Thoracic aorta (tissue), 2 donors: ENCODE measurements at places on chromosomes 7 and 10. TPM values are rescaled to one million over a fixed set of nuclear protein-coding genes. Genes with fewer than 3 reads are reported as not detected.

TUBAL3 gene
- total RNA-seq, result not detected

ZNF511 gene
- total RNA-seq, result 20.0 TPM

NXPH1 gene
- total RNA-seq, result not detected

ARMC3 gene
- not detected for total RNA-seq

ZWINT gene
- total RNA-seq, result 0.78 TPM

SORCS3 gene
- not detected for total RNA-seq

SYT15B gene
- 1.8 TPM for total RNA-seq

GRM8 gene
- total RNA-seq, result not detected

FAM221A gene
- 16.8 TPM for total RNA-seq

DNA sequence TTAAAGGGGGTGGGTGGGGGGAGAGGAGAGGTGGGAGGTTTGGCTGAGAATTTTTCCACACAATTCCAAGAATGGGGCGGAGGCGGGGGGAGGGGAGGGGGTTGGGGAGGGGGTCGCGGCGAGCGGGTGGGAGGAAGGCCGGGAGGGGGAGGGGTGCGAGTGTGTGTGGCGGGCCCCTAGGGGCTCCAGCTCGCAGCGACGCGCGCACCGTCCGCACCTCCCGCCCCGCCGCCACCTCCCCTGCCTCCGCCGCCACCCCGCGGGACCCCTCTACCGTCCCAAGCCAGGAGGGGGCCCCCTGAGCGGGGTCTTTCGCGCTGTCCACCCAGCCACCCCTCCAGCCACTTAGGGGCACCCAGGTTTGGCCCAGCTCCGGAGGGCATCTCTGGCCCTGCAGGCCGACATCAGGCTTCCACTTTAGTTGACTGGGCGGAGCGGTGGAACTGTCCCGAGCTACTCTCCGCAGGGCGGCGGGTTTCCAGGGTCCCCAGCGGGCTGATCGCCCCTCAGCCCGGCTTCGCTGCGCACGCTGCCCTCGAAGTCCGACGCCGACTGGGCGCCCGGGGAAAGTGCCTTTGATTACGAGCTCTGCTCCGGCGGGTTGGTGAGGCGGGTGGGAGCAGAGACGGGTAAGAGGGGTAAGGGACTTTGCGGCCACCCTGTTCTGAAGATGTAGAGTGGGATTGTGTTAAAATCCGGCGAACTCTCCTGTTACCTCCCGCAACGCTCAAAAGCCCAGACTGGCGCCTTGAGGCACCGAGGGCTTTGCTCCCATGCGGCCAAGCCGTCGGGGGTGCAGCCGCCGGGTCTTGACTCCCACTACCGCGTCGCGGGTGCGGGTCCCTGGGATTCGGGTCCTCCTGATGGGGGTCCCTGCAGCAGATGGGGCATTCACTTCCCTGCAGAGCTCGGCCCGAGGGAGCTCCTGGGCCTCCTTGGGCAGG is 1.8 kb upstream of the VAX1 start:
- no peaks in the 10 kb centered on the region for H3K36me3 ChIP-seq
- peaks cover 10% of the 10 kb centered on the region for H3K4me1 ChIP-seq

- DNase-seq, result no peak
- no peaks in the 10 kb centered on the region for H3K4me1 ChIP-seq
- H3K27ac ChIP-seq, result no peak overlapping the region
- H3K27me3 ChIP-seq, result no peaks in the 10 kb centered on the region
- no peak overlapping the region for H3K4me3 ChIP-seq
These were observed 137.4 kb upstream of the RNF32 start for GRCh38 chr7:156503196-156503595.

DNA sequence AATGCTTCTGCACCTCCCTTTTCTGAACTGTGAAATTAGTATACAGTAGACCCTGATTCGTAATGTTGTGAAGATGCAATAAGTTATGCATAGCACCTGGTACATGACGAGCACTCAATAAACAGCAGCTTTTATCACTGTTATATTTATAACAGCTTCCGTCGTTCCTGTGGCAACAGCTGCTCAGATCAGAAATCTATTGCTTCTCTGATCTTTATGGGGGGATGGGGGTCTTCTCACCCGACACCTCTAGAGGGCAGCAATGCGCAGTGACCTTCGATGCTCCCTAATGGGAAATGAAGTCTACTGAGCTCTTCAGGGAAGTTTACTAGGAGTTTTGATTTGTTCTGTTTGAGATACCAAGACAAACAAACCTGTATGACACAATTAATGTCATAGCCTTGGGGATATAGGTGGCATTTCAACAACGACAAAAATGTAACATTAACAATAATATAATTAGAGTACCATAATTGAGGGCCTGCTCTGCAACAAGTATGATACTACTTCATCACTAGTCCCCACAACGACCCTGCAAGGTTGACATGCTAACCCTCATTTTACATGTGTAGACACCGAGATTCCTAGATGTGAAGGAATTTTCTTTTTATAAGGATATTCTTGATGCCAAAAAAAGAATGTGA is 289.6 kb downstream of the SFMBT2 start:
- no peak for DNase-seq
- no peaks in the 10 kb centered on the region for H3K36me3 ChIP-seq
- H3K4me3 ChIP-seq, result no peak overlapping the region
- no peak overlapping the region for H3K27ac ChIP-seq

DNA sequence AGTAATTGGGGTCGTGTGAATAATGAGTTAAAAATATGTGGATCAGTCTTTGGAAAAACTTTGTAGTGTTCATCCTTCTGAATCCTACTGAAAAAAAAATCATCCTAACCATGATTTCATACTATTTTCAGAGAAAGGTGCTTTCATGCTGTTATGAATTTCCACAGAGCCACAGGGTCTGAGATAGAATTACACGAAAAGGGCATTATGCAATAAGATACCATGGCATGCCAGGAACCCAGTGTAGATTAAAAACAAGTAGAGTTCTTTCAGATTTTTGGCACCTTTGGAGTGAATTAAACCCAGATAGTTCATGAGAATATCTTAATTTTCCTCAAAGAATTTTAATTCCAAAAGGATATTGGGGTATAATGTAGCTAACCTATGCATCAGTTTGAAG is 47.5 kb upstream of the AGMO start:
- no peak overlapping the region for H3K4me3 ChIP-seq
- no peaks in the 10 kb centered on the region for H3K36me3 ChIP-seq
- no peaks in the 10 kb centered on the region for H3K4me1 ChIP-seq
- H3K27ac ChIP-seq, result no peak overlapping the region

DNA sequence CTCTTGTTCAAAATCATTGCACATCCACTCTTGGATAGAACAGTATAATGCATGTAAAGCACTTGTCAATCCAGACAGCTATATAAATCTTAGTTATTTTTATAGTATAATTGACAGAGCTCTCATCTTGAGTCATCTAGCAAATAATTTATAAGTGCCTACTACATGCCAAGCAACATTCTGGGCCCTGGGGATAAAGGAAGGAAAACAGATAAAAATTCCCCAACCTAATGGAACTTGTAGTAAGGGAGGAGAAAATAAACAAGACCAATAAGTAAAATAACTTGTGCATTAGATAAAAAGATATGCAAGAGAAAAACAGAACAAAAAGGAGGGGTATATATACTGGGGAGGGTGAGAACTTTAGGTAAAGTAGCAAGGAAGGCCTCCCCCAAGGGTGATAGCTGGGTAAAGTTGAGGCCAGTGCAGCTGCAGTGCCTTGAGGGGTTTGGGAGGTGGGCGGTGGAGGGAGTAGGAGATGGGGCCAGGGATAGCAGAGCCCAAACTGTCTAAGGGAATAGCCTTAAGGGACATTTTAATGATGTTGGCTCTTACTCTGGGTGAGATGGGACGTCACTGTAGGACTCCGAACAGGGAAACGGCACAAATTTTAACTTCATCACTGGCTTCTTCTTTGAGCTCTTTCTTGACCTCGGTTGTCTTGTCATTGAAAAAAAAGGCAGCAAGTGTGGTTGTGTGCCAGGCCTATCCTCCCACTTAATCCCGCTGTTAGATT is 79.3 kb upstream of the SEC61G start:
- no peak for DNase-seq
- H3K27ac ChIP-seq, result peak overlapping the region; percentile 62
- H3K4me3 ChIP-seq, result no peak overlapping the region
- peaks cover 11% of the 10 kb centered on the region for H3K4me1 ChIP-seq
- no peaks in the 10 kb centered on the region for H3K27me3 ChIP-seq
- H3K36me3 ChIP-seq, result no peaks in the 10 kb centered on the region

GRCh38 chr10:79159141-79159651 is 90.4 kb downstream of the ZMIZ1 start:
- H3K4me1 ChIP-seq, result peaks cover 91% of the 10 kb centered on the region
- peaks cover 5% of the 10 kb centered on the region for H3K36me3 ChIP-seq
- H3K27me3 ChIP-seq, result no peaks in the 10 kb centered on the region
- peak overlapping the region; percentile 91 for H3K27ac ChIP-seq

DNA sequence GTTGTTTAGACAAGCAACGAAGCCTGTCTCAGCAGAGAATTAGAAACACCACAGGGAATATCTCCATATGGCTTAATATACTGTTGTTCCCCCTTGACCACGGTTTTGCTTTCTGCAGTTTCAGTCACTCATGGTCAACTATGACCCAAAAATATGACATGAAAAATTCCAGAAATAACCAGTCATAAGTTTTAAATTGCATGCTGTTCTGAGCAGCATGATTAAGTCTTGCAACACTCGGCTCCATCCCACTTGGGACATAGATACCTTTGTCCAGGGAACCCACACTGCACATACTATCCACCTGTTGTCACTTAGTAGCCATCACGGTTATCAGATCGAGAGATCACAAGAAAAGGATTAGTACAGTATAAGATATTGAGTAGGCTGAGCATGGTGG is 60.7 kb upstream of the FOXK1 start:
- H3K27me3 ChIP-seq, result no peaks in the 10 kb centered on the region
- H3K36me3 ChIP-seq, result no peaks in the 10 kb centered on the region
- no peak overlapping the region for H3K27ac ChIP-seq
- DNase-seq, result no peak

DNA sequence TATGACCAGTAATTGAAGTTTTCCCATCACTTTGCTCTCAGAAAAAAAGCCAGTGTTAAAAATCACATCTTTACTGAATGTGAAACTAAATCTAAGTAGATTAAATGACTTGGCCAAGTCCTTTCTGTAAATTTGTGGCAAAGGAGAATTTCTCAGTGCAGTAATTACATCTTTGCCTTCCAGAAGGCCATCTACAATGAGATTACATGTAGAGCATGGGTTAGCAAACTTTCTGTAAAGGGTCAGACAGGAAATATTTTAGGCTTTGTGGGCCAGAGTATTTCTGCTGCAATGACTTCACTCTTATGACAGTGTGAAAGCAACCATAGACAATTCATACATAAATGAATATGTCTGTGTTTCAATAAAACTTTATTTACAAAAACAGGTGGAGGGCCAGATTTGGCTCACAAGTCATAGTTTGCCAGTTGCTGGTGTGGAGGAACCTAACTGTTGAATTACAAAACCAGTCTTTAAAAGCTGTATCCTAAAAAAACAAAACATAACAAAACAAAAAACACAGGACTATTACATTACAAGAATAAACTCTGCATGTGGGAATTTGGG is 191.0 kb downstream of the TAX1BP1 start:
- H3K4me1 ChIP-seq, result no peaks in the 10 kb centered on the region
- no peak for DNase-seq
- no peak overlapping the region for H3K4me3 ChIP-seq
- no peak overlapping the region for H3K27ac ChIP-seq
- H3K27me3 ChIP-seq, result no peaks in the 10 kb centered on the region

GRCh38 chr7:153404781-153405279 is 645.3 kb downstream of the ACTR3B start:
- no peak for DNase-seq
- H3K36me3 ChIP-seq, result no peaks in the 10 kb centered on the region
- H3K27me3 ChIP-seq, result no peaks in the 10 kb centered on the region

GRCh38 chr7:137454246-137454724 is 110.8 kb upstream of the PTN start:
- peak overlapping the region; percentile 22 for H3K4me3 ChIP-seq
- no peaks in the 10 kb centered on the region for H3K4me1 ChIP-seq
- DNase-seq, result no peak
- no peaks in the 10 kb centered on the region for H3K27me3 ChIP-seq

DNA sequence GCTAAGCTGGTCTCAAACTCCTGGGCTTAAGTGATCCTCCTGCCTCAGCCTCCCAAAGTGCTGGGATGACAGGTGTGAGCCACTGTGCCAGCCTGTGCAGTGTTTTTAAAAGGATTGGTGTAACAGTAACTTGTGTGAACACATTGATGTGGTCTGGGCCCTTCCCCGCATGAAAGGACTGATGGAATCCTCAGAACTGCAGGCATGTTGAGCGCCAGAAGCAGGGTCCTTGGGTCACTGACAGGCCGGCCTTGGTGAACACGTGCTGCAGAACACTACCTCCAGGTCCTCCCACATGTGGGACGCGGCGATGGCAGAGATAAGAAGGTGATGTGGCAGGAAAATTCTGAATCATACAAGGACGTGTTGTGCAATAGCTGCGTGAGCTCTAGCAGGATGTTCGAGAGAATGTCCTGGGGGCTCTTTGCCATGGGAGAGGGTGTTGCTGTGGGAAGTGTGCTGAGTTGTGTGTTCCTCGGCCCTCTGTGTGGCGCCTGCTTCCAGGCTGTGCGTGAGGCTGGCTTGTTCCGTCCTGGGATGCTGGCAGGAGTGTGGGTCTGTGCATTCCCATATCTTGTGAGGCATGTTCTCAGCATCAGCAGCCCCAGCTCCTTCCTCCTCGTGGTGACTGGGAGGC is 68.2 kb downstream of the DNAJB6 start:
- DNase-seq, result no peak
- no peaks in the 10 kb centered on the region for H3K27me3 ChIP-seq
- H3K36me3 ChIP-seq, result peaks cover 20% of the 10 kb centered on the region
- peak overlapping the region; percentile 22 for H3K27ac ChIP-seq
- H3K4me1 ChIP-seq, result peaks cover 4% of the 10 kb centered on the region

- H3K4me1 ChIP-seq, result no peaks in the 10 kb centered on the region
- H3K36me3 ChIP-seq, result no peaks in the 10 kb centered on the region
- no peak for DNase-seq
- H3K27me3 ChIP-seq, result no peaks in the 10 kb centered on the region
- H3K4me3 ChIP-seq, result no peak overlapping the region
These were observed 246.9 kb downstream of the AGMO start for GRCh38 chr7:15314922-15315321.

DNA sequence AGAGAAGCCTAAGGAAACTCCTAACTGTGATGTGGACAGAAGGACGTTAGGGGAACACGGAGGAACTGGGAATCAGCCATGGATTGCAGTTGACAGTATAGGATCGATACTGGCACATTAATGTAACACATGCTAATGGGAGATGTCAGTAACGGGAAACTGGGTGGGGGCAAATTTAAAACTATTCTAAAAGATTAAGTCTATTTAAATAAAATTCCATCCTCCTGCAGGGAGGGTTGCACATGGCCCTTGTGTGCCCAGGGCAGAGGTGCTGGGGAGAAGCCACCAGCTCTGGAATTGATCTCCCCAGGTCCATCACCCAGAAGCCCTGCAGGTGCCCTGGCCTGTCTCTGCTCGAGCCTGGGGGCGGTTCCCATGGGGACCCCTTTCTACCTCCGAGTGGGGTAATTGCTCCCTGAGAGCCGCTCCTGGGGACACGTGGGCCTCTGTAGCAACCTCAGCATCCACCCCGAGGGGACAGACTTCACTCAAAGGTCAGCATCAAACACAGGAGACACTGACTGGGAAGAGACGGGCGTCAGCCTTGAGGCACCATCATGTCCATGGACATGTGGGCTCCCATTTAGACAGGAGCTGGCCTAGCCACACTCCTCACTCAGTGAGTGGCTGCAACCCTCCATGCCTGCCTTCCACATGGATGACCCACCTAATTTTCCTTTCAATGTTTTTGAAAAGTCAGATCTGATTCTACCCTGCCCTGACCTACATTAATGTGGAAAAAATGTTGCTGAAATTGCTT is 21.1 kb downstream of the SCART1 start:
- no peaks in the 10 kb centered on the region for H3K36me3 ChIP-seq
- H3K4me3 ChIP-seq, result no peak overlapping the region
- no peak overlapping the region for H3K27ac ChIP-seq
- H3K27me3 ChIP-seq, result no peaks in the 10 kb centered on the region
- DNase-seq, result no peak

GRCh38 chr7:40211276-40212003 is 76.6 kb downstream of the SUGCT start:
- H3K4me1 ChIP-seq, result peaks cover 8% of the 10 kb centered on the region
- H3K4me3 ChIP-seq, result no peak overlapping the region
- H3K27ac ChIP-seq, result no peak overlapping the region
- no peaks in the 10 kb centered on the region for H3K36me3 ChIP-seq
